ENCODE measurements at places on chromosomes 11 and 22.

- DNase-seq: no peak
These were observed 745.6 kb downstream of the NELL1 start for GRCh38 chr11:21414953-21415352.

- DNase-seq: no peak
These were observed 29.0 kb upstream of the ALX4 start for GRCh38 chr11:44338698-44339529.

DNA sequence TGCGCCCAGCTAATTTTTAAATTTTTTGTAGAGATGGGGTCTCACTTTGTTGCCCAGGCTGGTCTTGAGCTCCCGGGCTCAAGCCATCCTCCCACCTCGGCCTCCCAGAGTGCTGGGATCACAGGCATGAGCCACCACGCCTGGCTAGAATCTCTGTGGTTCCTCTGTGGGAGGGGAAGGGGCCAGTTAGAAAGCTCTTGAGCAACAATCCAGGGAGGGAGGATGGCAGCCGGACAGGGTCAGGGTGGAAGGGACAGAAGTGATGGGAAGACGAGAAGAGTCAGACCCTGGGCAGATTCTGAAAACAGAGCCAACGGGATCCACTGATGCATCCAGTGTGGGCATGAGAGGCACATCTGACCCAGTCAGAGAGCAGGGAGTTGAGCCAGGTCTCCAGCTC, 38.9 kb upstream of the MN1 start:
- DNase-seq: no peak

GRCh38 chr11:108210441-108210840, 12.0 kb downstream of the NPAT start:
- no peak for DNase-seq

DNA sequence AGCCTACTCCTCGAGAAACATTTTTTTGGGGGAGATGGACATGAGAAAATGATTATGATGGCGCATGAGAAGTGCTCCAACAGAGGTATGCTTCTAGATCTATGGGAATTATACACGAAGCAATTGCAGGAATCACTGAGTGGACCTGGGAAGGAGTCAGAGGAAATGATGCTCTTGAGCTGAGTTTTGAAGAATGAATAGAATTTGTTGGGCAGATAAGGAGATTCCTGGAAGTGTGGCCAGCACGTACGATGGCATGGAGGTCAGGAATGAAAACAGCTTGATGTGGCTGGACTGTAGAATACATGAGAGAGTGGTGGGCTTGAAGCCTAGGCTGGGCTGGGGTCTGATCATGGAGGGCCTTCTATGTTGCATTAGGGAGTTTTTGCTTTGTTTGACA, 31.7 kb downstream of the ADAMTS15 start:
- DNase-seq: no peak

- DNase-seq: no peak
These were observed 22.6 kb downstream of the FADD start for GRCh38 chr11:70225681-70226177.

DNA sequence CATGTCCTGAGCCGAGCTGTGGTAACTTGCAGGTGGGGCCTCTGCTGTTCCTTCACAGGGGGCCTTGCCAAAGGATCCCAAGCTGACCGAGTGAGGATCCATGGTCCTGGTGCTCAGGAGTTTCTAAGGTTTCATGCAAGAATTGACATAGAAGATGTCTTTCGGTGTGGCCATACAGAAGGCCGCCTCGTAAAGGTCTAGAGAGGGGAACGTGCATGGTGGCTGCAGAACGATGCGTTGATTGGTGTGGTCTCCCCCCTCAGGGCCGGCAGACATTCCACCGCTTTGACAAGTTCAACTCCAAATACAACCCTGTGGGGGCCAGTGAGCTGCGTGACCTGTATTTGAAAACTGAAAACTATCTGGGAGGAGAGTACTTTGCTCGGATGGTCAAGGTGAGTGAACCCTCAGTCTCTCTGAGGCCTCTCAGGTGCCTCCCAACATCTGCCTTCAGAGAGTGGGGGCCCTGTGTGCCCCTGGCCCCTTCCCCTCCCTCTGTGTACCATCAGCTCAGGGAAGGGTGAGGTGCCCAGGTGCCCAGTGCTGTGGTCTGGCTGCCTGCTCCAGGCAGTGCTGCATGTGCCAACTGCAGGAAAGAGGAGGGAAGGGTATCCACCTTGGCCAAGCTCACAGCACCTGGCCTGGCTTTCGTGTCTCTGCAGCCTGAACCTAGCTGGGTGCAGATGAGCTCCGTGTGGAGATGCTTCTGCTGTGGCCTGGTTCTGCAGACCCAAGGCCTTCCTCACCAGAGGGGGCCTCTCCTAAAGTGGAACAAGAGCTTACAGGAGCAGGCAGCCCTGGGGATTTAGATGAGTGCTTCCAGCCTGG, 39.8 kb downstream of the AMPD3 start:
- DNase-seq: no peak

DNA sequence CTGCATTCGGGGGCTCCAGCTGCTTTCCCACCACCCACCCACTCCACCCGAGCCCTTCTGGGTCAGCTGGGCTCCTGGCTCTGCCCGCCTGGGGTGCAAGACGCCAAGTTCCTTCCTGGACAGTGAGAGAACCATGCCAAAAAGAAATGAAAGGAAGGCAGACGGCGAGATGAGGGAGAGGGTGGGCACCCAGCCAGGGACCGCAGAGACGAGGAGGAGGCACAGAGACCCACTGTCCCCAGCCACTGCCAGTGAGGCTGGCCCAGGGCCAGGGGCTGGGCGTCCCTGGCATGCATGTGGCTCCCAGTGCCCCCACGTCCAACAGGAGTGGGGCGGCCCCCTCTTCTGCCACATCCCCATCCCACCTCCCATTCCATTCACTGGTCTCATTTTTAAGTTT, 10.8 kb upstream of the CD81 start:
- DNase-seq: peak; percentile 52

GRCh38 chr11:134032501-134033091, 36.3 kb upstream of the JAM3 start:
- DNase-seq: peak; percentile 50

DNA sequence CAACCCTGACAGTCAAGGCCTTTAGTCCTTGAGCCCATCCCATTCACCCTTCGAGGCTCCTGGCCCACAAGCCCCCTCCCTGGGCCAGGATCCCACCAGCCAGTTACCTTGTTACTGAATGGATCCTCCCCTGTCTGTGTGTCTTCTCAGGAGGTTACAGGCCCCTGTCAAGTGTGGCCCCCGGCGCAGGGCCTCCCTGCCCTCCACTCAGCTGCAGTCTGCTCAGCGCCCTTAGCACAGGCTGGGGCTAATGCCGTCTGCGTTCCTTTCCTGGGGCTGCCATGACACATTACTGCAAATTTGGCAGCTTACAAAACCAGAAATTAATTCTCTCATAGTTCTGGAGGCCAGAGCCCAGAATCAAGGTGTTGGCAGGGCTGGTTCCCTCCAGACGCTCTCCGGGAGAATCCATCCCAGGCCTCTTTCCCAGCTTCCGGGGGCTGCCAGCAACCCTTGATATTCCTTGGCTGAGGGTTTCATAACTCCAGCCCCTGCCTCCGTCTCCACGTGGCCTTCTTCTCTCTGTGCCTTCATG, 9.4 kb upstream of the SYT12 start:
- DNase-seq: no peak
